ENCODE measurements at places on chromosomes 3 and 15. TPM values are rescaled to one million over a fixed set of nuclear protein-coding genes. Genes with fewer than 3 reads are reported as not detected.

Gene CCDC39
- polyA plus RNA-seq: not detected

Gene TMCO5A
- not detected for polyA plus RNA-seq

Gene CD80
- polyA plus RNA-seq: not detected

Gene ZNF774
- polyA plus RNA-seq: 1.6 TPM

GRCh38 chr3:99842826-99843589 is 25.3 kb downstream of the CMSS1 start:
- DNase-seq: peak; percentile 37

DNA sequence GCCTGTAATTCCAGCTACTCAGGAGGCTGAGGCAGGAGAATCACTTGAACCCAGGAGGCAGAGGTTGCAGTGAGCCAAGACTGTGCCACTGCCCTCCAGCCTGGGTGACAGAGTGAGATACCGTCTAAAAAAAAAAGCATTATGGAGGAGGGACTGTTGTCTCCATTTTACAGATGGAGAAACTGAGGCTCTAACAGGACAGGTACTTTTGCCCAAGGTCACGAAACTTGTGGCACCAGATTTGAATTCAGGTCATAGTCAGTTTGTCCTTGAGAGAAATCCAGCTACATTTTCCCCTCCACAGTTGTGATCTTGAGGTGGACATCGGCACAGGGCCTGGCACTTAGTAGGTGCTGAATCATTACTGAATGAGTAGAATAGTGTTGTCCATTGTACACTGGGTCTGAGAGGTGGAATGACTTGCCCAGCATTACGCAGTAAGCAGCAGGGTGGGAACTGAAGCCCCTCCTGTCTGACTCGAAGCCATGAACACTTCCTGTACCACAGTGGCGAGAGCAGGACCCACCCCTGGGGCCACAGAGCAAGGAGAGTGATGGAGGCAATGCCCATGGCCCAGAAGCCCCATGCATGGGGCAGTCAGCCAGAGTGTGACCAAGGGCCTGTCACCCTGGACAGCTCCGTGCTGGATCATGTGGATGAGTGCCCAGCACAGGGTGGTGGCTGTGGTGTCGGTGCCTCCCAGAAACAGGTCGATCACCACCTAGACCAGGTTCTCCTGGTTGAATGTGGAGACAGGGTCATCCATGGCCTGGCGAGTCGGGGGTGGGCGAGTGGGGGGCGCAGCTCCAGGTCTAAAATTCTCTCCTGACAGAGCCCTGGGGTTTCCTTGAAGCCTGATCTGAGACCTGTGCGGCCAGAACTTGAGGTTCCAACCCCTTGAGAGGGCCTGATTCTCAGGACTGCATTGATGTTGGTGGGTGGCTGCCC is 20.4 kb upstream of the PARL start:
- DNase-seq: no peak

DNA sequence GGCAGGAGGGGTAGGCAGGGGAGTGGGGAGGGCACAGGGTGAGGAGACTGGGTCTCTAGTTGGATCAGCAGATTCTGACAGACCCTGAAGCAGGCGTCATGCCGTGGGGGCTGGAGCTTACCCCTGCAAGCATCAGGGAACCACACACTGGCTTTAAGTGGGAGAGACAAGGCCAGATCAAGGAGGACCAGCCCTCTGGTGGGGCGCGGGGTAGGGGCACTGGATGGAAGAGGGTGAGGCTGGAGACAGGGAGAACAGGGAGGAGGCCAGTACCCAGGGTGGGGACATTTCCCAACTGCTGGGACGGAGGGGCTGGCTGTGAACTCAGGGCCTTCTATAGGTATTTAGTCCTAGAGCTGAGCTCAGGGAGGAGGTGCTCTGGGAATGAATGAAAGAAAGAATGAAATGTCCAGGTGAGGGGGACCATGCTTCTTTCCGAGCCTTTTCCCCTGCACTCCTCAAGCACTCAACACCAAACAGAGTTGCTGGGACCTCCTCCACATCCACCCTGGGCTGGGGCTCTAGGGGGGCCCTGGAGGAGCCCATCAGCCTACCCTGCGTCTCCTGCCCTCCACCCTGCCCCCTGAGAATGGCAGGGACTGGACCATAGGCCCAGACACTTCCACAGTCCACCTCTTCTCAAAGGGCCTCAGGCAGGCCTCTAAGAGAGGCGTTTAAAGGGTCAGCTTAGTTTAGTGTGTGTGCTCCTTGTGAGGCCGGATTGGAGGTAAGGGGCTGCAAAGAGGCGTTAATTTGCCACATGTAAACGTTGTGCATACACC is 49.0 kb upstream of the FGD5 start:
- DNase-seq: peak; percentile 11

All from SK-N-SH (cell line).